Colonic mucosa (tissue), 4 donors: ENCODE measurements at places on chromosomes 4 and X. TPM values are rescaled to one million over a fixed set of nuclear protein-coding genes. Genes with fewer than 3 reads are reported as not detected.

The PAGE4 gene
- total RNA-seq = not detected

The MND1 gene
- total RNA-seq = 11.7 TPM

The TMEM150C gene
- 1.2 TPM for total RNA-seq

The TCEAL5 gene
- total RNA-seq = 0.35 TPM

The MAGIX gene
- 14.7 TPM for total RNA-seq

The IGFBP7 gene
- 89.5 TPM for total RNA-seq

The ETDB gene
- not detected for total RNA-seq

The KLKB1 gene
- total RNA-seq = 0.27 TPM

The BEX5 gene
- 2.4 TPM for total RNA-seq

The TRO gene
- total RNA-seq = 1.6 TPM

The TLR8 gene
- 0.35 TPM for total RNA-seq

The CFAP99 gene
- 0.49 TPM for total RNA-seq

The TMEM156 gene
- not detected for total RNA-seq

The EREG gene
- total RNA-seq = 3.5 TPM

The NAP1L2 gene
- 1.8 TPM for total RNA-seq

The GLRA2 gene
- 0.49 TPM for total RNA-seq

The PABPC4L gene
- 0.32 TPM for total RNA-seq

The FRG2 gene
- not detected for total RNA-seq

The ADAMTS3 gene
- 0.15 TPM for total RNA-seq

The NSD2 gene
- total RNA-seq = 80.1 TPM

The ARHGEF38 gene
- 14.4 TPM for total RNA-seq

The SNCA gene
- total RNA-seq = 5.7 TPM

The FGG gene
- total RNA-seq = 6.1 TPM

The VCX3B gene
- not detected for total RNA-seq

The LAMP2 gene
- total RNA-seq = 43.4 TPM

The PPP2R2C gene
- 0.05 TPM for total RNA-seq

The EDNRA gene
- total RNA-seq = 0.91 TPM

The TLR10 gene
- 0.24 TPM for total RNA-seq

The ARAF gene
- total RNA-seq = 94.8 TPM

The S100G gene
- total RNA-seq = not detected

The TCEAL6 gene
- not detected for total RNA-seq

The BRS3 gene
- not detected for total RNA-seq

The F8A2 gene
- 5.9 TPM for total RNA-seq

The ZMAT1 gene
- 1.6 TPM for total RNA-seq

The UGT2B10 gene
- total RNA-seq = 0.40 TPM

The NDP gene
- 0.16 TPM for total RNA-seq

The ATRX gene
- total RNA-seq = 57.0 TPM

The SH2D1A gene
- 0.48 TPM for total RNA-seq

The XAGE1B gene
- not detected for total RNA-seq

The INPP4B gene
- 10.0 TPM for total RNA-seq

The ANOS1 gene
- total RNA-seq = 0.52 TPM

The DDX53 gene
- total RNA-seq = not detected

The SLITRK4 gene
- total RNA-seq = 0.32 TPM

The TMEM128 gene
- 16.9 TPM for total RNA-seq

The USP17L12 gene
- not detected for total RNA-seq

The MAP7D3 gene
- total RNA-seq = 2.9 TPM

The CXCL11 gene
- total RNA-seq = not detected

The WDR19 gene
- 8.1 TPM for total RNA-seq

The BMP15 gene
- not detected for total RNA-seq

The CCSER1 gene
- total RNA-seq = 11.2 TPM

The XKRX gene
- 2.7 TPM for total RNA-seq

The SPATA4 gene
- total RNA-seq = not detected
